ENCODE measurements at places on chromosomes 16 and 17.
A peak's percentile ranks its signal among the peaks of the same experiment; 100 is the strongest.

DNA sequence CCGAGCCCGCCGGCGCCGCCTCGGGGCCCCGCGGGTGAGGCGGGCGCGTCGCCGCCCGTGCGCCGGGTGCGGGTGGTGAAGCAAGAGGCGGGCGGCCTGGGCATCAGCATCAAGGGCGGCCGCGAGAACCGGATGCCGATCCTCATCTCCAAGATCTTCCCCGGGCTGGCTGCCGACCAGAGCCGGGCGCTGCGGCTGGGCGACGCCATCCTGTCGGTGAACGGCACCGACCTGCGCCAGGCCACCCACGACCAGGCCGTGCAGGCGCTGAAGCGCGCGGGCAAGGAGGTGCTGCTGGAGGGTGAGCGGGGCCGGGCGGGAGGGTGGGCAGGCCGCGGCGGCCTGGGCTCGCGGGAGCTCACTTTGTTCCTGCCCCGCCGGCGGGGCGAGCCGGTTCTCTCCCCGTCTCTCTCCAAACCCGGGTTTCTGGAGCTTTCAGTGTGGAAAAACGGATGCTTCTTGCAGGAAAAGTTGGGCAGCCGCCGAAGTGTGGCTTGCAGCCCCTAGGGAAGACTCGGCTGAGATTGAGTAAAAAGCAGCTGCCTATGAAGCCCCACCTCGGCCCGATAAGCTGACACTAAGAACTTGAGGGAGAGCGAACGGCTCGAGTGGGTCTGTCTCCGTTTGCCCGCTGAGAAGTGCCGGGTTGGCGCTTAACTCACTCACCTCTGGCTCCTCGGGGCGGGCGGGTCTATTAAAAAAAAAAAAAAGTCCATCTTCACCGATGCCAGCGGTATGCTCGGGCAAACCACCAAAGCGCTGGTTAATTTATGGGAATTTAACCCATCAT is 677 bp downstream of the SNTB2 start:
- peak; percentile 86 for DNase-seq

DNA sequence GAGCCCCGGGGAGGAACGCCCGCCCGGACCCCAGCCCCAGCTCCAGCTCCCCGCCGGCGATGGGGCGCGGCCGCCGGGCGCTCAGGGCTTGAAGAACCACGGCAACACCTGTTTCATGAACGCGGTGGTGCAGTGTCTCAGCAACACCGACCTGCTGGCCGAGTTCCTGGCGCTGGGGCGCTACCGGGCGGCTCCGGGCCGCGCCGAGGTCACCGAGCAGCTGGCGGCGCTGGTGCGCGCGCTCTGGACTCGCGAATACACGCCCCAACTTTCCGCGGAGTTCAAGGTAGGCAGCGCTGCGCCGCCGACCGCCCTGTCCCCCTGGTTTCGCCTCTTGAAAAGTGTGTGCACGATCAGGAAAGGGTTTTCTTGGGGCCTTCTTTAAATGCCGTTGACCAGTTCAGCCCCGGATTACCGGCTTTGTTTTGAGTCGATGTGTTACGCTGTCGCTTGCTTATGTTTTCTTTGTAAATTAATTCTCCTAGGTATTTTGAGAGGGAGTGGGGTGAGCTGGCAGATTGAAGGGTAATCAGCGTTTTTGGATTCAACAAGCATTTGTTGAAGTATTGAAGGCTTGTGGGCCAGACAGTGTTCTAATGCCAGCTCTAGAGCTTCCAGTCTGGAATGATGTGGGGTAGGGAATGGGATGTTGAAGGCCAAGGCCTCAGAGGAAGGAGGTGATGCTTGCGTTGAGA is 681 bp downstream of the USP43 start:
- peak; percentile 35 for DNase-seq

GRCh38 chr17:40176754-40177110 is 538 bp upstream of the RAPGEFL1 start:
- no peak for DNase-seq

- no peak for DNase-seq
Measured at GRCh38 chr17:37527249-37527851, 37.7 kb downstream of the DUSP14 start.

DNA sequence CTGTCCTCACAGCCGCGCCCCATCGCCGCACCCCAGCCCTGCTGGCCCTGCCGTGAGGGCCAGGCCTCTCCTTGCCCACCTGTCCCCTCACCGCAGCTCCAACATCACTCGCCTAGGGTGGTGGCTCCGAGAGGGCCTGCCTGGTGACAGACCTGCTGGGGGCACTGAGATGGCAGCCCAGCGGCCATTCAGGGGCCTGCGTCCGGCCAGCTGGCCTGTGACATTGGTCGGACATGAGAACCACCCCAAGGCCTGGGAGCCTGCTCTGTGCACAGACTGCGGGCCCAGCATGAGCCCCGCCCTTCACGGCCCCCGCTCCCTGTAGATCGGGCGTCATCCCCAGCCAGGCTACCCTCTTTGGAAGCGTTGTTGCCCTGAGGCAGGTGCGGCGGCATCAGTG is 11.8 kb downstream of the NME3 start:
- no peak for DNase-seq

- DNase-seq: no peak
Measured at GRCh38 chr17:73060721-73061120, 31.8 kb downstream of the SLC39A11 start.

DNA sequence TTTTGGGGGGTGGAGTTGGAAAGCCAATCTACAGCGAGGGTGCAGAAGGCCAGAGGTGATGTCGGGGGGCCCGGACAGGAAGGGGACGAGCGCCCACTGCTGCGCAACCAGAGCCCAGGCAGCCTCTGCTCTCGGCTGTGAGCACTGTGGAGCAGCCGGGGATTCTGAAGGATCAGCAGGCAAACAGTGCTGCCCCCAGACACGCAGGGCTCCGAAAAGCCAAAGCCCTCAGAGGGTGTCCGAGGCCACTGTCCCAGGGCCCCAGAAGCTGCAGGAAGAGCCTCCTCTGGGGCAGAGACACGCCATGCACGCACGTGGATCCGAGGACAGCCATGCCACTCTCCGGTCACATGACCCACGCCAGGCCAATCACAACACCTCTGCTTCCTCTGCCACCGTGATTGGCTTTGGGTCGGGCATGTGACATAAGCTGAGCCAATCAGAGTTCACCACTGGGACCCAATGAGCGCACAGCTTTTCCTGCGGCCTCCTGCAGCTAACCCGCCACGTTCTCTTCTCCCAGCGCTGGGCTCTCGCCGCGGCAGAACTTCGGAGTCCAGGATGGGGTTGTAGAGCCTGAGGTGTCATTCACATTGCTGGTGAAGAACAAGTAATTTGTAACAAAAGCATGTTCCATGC is 40.7 kb downstream of the ACTG1 start:
- DNase-seq: peak; percentile 67

GRCh38 chr16:7482032-7482431 is 149.4 kb downstream of the RBFOX1 start:
- no peak for DNase-seq

- no peak for DNase-seq
Measured at GRCh38 chr16:68508013-68508412, 31.1 kb upstream of the ZFP90 start.

GRCh38 chr17:9329251-9329921 is 246.2 kb downstream of the STX8 start:
- no peak for DNase-seq

- DNase-seq: no peak
Measured at GRCh38 chr17:32933881-32934280, 5.9 kb downstream of the TMEM98 start.

- no peak for DNase-seq
Measured at GRCh38 chr16:89084411-89084810, 9.2 kb upstream of the ACSF3 start.

DNA sequence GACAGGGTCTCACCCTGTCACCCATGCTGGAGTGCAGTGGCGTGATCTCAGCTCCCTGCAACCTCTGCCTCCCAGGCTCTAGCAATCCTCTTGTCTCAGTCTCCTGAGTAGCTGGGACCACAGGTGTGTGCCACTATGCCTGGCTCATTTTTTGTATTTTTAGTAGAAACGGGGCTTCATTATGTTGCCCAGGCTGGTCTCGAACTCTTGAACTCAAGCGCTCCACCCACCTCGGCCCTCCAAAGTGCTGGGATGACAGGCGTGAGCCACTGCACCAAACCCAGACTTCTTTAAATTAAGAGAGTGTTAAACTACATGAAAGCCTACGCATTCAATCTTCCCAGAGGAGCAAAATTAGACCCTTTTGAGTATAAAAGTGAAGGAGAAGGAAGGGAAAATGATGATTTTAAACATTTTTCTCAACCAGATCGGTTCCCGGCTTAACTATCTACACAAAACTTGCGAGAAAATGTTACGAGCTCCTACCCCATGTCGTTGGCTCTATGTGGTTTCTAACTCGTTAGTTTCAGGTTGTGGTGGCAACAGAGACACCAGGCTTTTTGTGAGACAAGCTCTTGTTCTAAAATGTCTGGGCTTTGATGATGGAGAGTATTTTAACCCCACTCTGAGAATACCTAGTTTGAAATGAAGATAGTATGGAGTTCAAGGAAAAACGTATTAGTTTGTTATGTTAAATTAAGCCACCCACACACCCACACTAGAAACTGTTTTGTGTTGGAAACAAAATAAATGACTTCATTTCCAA is 26.3 kb downstream of the STAT5B start:
- DNase-seq: no peak

DNA sequence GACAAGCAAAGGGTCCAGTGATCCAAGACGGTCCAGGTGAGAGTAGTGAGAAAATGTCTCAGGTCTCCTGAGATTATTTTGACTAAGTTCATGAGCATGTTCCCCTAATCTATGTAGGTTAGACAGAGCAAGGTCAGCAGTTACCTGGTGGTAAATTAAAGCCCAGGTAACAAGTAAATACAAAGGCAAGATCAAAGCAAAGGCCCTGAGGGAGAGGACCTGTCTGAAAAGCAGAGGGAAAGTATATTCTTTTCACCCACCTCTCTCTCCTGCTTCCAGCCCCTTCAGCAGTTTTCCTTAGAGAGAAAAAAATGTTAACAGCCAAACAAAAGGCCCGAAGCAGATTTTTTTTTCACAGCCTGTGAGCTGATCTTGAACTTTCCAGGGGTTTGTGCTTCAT is 302.7 kb downstream of the MAP2K6 start:
- no peak for DNase-seq

GRCh38 chr17:43170766-43171585 is at the start of gene NBR1:
TSS of gene NBR1 (plus strand) at chr17:43171214. CDS start at chr17:43175800, 4,586 bp downstream.
- peak; percentile 45 for DNase-seq

DNA sequence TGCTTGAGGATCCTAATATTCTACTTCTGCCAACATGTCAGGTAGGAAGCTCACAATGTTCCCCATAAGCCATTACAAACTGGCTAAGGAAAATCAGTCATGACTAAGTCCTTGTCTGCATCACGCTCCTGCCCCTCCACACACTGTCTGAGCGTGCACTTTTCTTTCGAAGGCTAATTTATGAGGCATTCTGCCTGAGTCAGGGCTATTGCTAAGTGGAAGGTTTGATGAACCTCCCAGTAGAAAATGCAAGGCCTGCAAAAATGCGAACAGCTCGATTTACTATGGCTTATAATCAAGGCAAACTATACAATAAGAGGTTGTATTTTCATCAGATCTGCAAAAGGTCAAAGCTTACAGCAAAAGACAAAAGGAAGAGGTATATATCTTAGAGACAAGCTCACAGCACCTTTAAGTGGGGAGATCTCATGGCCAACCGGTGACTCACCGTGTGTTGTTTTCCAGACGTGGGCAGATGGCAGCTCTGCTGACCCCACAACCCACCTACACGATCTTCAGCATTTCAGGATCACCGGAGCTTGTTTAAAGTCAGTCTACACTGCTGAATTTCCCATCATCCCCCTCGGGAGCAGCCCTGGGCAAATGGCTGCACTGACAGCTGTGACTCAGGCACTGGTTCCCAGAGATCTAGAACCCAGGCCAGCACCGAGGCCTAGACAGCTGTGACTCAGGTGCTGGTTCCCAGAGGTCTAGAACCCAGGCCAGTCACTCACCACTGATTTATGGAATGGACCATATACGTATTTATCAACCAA is 26.1 kb downstream of the MEAK7 start:
- no peak for DNase-seq

- no peak for DNase-seq
Measured at GRCh38 chr17:75144816-75145512, 9.3 kb downstream of the JPT1 start.

- DNase-seq: no peak
Measured at GRCh38 chr16:49816875-49817274, 39.0 kb downstream of the ZNF423 start.

DNA sequence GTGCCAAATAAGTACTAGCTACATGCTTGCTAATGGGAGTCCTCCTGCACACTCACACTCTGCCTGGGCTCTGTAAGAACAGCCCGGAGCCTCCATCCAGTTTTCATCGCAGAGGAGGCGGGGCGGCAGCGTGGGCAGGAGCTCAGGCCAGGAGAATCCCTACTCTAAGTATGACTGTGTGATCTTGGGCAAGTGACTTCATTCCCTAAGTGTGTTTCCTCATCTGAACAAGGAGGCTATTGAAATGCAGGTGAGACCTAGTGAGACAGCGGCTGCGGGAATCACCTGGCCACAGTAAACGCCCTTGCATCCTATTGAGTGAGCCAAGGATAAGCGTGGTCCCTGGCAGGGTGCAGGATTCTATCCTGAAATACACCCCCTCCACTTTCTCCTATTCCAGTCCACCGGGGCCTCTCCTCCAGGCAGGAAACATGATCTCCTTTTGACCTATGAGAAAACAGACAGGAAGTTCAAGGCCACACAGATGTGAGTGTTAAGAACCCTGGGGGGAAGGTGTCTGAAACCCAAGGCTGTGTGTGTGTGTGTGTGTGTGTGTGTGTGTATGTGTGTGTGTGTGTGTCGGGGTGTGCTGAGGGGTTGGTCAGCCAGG is 5.2 kb upstream of the RAI1 start:
- no peak for DNase-seq

DNA sequence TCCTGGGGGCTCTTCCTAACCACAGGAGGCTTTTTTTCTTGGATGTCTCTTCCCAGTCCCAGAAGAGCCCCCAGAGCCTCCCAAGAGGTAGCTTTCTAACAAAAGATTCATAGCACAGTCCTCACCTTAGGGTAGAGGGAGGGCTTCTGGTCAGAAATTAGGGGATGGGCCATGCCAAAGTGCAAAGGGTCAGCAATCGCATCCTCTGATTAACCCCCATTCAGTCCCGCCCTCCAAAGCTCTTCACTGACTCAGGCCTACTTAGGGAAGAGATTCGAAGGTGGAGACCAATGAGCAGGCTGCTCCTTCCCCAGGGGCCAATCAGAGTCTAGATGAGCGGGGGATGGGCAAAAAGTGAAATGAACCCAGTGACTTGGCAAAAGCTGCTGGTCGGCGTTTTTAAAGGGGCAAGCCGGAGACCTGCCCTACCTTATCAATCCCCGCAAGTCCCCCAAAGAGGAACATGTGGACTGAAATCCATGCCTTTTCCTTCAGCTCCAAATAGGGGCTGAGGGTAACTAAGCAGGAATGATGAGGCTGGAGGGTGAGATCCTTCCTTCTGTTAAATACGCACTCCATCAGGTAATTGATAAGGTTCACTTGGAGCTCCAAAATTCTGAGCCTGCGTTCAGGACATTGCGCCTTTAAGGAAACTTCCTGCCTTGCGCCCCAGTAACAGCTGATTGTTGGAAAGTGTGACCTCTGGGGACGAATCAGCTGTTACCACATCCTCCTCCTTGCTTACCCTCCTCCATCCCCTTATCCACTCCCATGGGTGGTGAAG is 6.9 kb upstream of the TLCD2 start:
- DNase-seq: peak; percentile 61

GRCh38 chr17:32862940-32863339 is 14.0 kb downstream of the MYO1D start:
- DNase-seq: no peak

- no peak for DNase-seq
Measured at GRCh38 chr17:12521416-12521815, 144.3 kb upstream of the MYOCD start.

- DNase-seq: no peak
Measured at GRCh38 chr17:65987988-65988387, 203.9 kb downstream of the CEP112 start.

- no peak for DNase-seq
Measured at GRCh38 chr17:47630614-47631013, 19.1 kb upstream of the KPNB1 start.

- no peak for DNase-seq
Measured at GRCh38 chr16:35308674-35309073, 1849.3 kb downstream of the TP53TG3F start.

Data from 8988T (cell line).